ENCODE measurements at places on chromosomes 6 and 20.

- no peak for DNase-seq
These were observed 187.0 kb downstream of the MTFR2 start for GRCh38 chr6:136063096-136063495.

- DNase-seq: no peak
These were observed 26.3 kb upstream of the TRAF3IP2 start for GRCh38 chr6:111631903-111632460.

- no peak for DNase-seq
These were observed 73.8 kb downstream of the EYA4 start for GRCh38 chr6:133314947-133315346.

- no peak for DNase-seq
These were observed 160.9 kb downstream of the MRPL14 start for GRCh38 chr6:43966374-43966658.

DNA sequence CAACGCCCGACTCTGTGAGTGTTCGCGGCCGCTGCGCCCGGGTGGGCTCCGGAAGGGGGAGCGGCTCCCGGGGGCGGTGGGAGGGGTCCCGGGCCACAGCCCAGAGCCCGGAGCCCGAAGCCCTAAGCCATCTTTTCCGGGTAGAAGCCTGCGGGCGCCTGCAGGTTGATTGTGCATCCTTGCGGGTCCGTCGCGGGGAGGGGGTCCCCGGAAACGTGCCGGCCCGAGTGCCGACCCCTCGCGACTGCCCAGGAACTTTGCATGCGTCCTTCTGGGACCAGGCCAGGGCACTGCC, 413 bp downstream of the PTPRA start:
- no peak for DNase-seq

All from tibial nerve (tissue), 4 donors.